ENCODE measurements at places on chromosomes 5 and 9. TPM values are rescaled to one million over a fixed set of nuclear protein-coding genes. Genes with fewer than 3 reads are reported as not detected.

DNA sequence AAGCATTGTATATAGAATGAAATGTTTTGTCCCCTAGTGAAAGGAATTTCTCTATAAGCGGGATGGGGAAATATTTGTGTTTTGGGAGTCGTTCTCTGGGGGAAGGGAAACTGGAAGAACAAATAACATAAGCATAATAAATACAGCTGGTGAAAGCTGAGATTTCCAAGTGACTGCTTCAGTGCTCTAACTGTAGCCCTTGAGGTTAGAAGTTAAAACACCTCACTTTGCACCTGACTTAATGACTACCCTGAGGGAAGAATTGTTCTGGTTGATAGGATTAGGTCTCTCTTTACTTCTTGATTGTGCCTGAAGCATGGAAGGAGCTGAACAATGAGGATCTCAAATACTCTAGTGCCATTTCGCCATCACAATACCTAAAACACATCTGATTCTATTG, 307.4 kb downstream of the MAN2A1 start:
- DNase-seq: peak; percentile 76

- DNase-seq: peak; percentile 42
Measured at GRCh38 chr9:84139296-84140070, 158.9 kb downstream of the RMI1 start.

DNA sequence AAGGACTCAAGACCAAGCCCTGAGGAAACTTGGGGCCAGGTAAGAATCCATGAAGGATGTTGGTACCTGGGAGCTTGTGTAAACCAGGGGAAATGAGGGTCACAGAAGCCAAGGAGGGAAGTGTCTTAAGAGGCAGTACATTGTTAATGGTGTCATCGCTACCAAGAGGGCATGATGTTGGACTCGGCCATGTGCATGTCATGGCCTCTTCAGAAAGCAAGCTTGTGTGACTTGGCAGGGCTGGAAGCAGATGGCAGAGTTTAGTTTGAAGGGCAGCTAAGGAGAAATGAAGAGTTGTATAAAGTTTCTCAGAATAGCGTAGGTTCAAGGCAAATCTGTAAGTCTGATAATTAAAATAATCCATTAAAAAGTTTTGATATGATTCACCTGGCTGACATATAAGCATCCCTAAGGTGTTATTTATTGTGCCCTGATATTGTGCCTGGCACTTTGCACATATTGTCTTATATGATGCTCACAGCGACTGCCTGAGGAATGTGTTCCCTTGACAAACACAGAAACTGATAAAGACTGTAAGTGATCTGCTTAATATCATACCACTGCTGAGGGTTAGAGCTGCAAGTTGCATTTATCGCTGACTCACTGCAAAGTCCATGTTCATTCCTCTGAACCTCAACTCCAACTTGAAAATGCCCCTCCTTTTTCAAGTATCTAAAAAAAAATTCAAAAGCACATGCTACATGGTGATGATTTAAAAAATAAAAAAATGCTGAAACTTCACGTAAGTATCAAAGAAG, 81.3 kb upstream of the PTPN3 start:
- DNase-seq: no peak

KLF9 gene
- 6.3 TPM for total RNA-seq

ANKRD34B gene
- total RNA-seq: 1.2 TPM

RXRA gene
- total RNA-seq: 8.4 TPM
